Kidney capillary endothelial cell (primary cell): ENCODE measurements at places on chromosomes 6 and 20.
A peak's percentile ranks its signal among the peaks of the same experiment; 100 is the strongest.

- no peak for DNase-seq
Measured at GRCh38 chr20:1206366-1207148, 3.3 kb downstream of the C20orf202 start.

- no peak for DNase-seq
Measured at GRCh38 chr20:51266353-51266752, 243.4 kb upstream of the KCNG1 start.

DNA sequence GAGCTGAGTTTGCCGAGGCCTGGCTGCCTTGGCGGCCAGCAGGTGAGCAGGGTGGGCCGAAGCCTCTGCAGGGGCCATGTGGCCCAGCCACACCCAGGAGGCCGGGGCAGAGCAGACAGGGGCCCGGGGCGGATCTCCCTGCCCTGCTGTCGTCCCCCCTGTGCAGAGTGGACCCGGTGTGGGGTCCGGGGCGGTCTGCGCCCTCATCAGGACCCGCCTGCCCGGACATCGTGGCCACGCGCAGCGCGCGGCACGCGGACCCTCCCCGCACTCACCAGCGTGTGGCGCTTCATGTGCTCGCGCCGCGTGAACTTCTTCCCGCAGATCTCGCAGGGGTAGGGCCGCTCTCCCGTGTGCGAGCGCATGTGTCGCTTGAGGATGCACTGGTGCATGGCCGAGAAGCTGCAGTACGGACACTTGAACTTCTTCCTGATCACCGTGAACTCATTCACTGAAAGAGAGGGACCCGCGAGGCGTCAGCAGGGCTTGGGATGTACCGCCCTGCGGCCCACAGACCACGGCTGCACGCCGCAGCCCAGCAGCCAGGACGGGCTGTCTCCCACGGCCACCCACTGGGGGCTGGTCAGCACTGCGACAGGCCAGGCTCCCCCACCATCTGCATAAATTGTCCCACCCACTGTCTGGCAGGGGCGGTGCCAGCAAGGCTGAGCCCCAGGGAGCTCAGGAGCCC lies 13.0 kb downstream of the SLC2A4RG start:
- no peak for DNase-seq

DNA sequence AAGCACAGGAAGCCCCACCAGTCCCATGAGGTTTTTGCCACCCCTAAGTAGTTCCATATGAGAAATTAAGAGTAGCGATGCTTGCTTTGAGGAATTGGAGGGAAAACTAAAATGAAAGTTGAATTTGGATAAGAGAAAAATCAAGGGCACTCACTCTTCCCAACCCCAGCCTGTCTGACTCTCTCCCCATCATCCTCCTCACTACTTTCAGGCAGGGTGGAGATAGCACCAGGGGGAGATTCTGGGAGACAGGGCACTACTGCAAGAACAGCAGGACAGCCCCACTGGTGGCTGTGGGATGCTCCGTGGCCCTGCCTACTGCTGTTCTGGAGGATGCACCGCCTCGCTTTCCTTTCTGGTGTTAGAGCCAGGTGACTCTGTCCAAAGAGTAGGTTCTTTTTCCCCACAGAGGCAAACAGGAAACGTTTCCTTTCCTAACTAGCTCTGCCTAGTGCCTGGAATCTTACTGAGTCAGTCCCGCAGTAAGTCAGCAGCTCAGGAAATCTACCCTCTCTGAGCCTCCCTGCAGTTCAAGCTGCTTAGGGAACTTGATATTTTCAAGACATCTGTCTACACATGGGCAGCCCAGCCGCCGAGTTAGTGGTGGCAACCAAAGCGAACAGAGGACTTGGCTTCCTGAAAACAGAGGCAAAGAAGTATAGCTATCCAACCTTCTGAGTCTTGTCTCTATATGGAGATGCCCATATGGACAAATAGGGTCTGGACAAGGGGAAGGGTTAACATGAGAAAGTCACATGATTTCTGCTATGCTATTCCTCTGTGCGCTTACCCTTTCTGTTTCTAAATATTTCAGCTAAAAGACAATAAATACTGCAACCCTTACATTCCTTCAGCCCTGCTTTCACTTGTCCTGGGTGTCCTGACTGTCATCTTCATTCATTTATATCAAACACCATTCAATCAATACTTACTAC lies 11.4 kb downstream of the HLA-E start:
- DNase-seq, result peak; percentile 83

DNA sequence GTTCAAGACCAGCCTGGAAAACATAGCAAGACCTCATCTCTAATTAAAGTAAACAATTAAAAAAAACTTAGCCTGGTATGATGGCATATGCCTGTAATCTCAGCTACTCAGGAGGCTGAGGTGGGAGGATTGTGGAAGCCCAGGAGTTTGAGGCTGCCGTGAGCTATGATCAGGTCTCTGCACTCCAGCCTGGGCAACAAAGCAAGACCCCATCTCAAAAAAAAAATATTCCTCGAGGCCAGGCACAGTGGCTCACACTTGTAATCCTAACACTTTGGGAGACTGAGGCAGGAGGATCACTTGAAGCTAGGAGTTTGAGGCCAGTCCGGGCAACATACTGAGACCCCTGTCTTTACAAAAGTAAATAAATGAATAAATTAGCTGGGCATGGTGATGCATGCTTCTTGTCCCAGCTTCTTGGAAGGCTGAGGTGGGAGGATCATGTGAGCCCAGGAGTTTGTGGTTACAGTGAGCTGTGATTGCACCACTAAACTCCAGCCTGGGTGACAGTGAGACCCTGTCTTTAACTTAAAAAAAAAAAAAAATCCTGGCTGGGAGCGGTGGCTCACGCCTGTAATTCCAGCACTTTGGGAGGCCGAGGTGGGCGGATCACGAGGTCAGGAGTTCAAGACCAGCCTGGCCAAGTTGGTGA lies 9.3 kb upstream of the C2 start:
- DNase-seq, result no peak

DNA sequence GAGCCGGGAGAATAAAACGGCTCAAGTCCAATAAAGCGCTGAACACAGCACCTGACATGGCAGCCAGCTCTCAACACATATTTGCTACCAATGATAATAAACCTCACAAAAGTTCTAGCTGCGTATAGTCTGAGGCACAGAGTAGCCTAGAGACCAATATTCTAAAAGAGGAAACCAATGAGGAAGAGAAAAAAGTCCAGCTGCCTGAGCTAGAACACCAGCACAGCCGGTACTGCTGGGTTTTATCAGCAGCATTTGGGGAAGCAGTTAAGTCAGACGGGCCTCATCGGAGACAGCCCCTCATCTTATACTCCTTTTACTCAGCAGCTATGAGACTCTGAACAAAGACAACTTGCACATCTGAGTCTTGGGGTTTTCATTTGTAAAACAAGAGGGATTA lies 2.4 kb upstream of the RTF2 start:
- DNase-seq, result no peak

- DNase-seq, result no peak
Measured at GRCh38 chr20:53713328-53714056, 119.9 kb upstream of the ZNF217 start.

DNA sequence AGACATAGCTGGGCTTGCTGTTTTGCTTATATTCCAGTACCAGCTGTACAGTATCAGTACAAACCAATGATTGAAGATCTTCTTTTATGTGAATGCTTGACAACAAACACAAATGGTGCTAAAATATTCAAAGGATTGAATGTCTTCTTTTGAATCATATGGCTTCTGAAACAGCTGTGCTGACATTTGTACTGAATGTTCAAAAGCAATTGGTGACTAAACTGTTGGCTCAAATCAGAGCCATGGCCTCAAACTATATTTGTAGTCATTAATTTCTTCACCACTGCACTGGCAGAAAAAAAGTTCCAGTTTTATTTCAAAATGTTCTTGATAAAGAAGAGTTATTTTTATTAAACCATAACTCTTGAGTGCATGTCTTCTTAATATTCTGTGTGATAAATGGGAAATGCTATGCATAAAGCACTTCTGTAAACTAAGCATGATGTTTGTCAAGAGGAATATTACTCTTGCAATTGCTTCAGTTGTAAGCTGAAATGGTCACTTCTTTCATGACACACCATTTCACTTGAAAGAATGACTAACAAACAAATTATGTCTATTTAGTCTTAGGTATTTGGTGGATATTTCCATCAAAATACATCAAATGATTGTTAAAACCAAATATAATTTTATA lies 45.9 kb upstream of the CENPW start:
- DNase-seq, result no peak

DNA sequence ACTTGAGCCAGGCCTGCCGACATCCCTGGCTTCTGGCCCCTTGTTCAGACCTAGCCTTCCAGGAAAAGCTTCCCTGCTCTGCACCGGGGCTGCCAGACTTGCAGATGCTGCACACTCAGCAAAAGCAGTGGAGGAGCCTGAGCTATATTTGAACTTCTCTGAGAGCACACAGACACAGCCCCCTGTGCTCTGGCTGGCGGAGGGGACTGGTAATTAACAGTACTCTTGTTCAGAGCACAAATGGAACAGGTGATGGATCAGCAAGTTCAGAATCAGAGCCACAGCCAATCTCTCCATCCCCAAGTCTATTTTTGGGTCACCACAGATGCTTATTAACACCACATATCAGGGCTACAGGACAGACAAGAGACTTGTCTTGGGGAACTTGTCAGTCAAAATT lies 27.6 kb upstream of the RIMS4 start:
- DNase-seq, result no peak

GRCh38 chr6:84785671-84786070 lies 21.3 kb upstream of the TBX18 start:
- DNase-seq, result no peak

DNA sequence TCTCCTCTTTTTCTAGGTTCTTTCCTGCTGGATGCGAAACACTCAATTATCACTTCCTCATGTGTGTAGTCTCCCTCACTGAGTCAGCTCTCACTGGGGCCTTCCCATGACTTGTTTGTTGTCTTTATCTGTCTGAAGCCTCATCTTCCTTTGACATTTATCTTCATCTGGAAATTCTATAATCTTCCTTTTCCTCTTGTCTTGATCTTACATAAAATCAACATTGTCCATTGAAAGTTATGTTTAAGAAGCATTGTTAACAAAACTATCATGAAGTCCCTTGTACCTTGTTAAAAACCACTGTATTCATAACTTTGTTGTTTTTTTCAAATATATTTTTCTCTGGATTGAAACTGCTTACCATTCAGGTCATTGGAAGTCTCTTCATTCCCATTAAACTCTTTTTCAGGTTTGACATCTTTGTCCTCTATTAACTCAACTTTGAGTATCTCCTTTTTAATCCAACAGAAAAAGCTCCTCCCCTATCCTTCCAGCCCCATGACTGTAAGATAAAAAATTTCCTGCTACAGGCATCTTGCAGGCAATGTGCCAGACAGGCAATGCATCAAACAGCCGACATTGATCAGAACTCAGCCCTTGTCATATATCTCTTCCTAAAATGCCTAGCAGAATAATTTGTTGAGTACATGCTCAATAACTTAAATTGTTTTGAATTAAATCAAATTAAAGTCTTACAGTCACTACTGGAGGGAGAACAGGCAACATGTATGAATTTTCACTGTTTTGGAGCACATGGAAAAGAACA lies 34.8 kb downstream of the MYLIP start:
- DNase-seq, result peak; percentile 16

DNA sequence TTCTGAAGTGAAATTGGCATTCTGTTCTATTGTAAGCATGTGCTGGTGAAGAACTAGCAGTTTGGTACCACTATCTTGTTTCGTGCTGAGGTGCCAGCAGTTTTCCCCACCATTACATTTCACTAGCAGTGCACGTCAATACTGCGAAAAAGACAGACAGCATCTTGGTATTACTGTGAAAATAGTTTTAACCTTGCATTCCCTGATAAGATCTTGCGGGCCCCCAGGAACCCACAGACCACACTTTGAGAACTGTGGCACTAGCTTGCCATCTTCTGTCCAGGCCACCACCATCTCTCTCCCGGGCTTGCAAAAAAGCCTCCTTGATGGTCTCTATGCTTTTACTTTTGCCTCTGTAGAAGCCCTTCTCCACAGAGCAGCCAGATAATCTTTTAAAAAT lies 185.7 kb downstream of the BACH2 start:
- no peak for DNase-seq

GRCh38 chr6:14589175-14589574 lies 471.6 kb downstream of the CD83 start:
- no peak for DNase-seq

DNA sequence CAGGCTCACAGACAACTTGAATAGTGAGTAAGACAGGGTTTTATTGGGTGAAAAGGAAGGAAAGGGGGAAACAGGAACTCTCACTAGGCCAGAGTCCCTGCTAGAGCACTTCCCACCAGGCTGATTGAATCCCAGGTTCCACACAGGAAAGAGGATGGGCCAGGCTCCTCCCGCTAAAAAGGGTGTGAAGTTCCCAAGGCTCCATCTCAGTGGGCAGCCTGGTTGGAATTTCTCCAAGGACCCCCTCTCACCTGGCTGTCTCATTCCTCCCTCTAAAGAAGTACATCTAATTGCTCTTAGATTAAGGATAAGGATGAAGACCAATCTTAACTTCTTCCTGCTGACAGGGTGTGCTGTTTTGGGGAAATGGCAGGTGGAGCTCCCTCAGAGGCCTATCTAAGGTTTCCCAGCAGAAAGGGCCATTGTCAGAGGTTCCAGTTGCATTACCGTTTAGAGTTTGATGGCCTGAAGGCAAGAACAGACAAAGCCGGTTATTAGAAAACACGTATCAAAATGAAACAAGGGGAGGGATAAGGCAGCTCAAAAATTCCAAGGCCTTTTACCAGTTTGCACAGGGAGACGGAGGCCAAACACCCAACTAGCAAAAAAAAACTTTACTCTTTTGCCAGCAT lies 21.5 kb downstream of the COL19A1 start:
- no peak for DNase-seq

DNA sequence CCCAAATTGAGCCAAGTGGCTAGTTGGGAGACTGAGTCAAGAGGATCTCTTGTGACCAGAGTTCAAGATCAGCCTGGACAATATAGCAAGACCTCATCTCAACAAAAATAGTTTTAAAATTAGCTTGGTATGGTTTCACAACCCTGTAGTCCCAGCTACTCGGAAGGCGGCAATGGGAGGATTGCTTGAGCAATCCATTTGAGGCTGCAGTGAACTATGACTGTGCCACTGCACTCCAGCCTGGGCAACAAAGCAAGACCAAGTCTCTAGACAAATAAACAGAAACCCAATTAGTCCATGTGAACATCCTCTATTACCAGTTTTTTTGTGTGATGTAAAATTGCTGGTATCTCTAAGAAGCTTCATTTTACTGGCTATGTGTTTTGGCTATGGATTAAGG lies 106.2 kb downstream of the TULP4 start:
- no peak for DNase-seq

GRCh38 chr6:79543411-79543810 lies 6.2 kb upstream of the LCA5 start:
- no peak for DNase-seq
